CD4-positive, alpha-beta memory T cell (primary cell): ENCODE measurements at places on chromosomes 4 and X. TPM values are rescaled to one million over a fixed set of nuclear protein-coding genes. Genes with fewer than 3 reads are reported as not detected.

The RRH gene
- not detected for total RNA-seq

The MAML3 gene
- 2.9 TPM for total RNA-seq

The PASD1 gene
- not detected for total RNA-seq

DNA sequence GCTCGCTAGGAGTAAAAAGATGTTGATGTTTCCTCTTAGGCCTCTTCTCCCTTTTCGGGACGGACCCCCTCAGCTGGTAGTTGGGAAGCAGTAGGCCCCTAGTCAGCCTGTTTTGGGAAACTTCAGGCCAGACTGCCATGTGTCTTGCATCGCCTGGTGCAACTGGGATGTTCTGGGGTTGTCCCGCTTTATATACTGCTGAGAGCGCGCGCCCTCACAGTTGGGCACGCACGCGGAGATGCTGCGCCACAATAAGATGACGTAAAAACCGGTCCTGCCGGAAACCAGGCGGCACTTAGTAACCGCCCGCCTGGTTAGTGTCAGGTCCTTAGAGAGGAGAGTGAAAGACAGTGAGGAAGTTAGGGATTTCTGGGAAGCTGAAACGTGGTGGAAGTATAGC lies 231.3 kb upstream of the CT83 start:
- no peak for DNase-seq

GRCh38 chrX:41429592-41429991 lies 17.6 kb upstream of the NYX start:
- no peak for DNase-seq

DNA sequence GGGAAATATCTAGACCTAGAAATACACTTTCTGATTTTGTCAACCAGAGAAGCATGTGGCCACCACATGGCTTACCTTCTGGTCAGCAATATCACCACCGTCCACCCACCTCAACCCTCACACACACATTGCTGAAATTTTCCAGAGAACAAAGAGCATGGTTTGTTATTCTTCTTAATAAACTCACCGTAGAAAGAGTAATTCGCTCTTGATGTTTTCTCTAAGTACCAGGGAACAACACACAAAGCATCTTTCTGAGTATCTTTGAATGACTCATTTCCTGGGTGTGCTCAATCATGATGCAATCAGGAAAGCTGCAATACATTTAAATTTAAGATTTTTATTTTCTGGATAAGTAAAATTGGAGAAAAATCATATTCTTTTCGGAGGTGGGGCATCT lies 24.7 kb upstream of the LRAT start:
- DNase-seq, result no peak

GRCh38 chrX:151801980-151802379 lies 67.4 kb downstream of the CNGA2 start:
- no peak for DNase-seq

DNA sequence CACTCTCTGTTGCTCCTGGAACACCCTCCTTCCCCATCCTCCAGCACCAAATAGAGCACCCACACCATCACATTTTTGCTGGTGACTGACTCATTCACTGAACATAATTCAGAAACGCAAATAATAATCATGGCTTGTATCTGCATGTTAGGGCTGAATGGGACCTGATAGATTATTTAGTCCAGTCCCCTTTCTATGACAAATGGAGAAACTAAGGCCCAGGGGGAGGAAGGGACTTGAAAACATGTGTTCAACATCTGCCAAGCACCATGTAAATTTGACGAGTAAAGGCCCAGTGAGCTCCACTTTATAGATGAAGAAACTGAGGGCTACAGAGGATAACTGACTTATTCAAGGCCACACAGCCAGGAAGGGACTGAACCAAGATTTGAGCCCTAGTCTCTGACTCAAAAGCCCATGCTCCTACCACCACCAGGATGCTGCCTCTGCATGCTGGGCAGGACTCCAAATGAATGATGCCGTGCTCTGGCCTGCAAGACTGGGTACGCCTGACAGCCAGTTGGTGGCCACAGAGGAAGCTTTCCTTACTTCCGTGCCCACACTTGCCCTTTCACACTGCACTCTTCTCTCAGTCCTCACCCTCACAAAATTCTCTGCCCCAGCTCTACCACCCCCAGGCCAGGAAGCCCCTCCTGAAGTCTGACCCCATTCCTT lies 133.3 kb upstream of the PJA1 start:
- no peak for DNase-seq

DNA sequence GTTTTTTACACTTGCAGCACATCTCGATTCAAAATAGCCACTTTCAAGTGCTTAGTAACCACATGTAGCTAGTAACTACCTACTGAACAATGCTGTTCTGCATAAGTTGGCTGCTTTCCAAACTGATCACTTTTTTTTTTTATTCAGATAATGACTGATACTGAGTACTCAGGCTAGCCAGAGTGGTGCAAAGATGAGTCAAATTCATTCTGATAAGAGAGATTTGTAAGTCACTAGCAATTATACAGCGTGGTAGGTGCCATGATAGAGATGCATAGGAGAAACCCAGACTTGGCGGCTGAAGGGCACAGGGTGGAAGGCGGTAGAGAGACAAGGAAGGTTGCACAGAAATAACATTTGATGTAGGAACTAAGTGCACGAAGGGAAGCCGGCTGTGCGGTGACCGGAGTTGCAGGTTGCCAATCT lies 357 bp upstream of the IGBP1 start:
- DNase-seq, result no peak

GRCh38 chrX:49082271-49082871 lies 2.7 kb upstream of the WDR45 start:
- no peak for DNase-seq

- DNase-seq, result no peak
Measured at GRCh38 chr4:188455062-188455752, 316.0 kb downstream of the TRIML1 start.

GRCh38 chr4:119646347-119647071 lies 17.9 kb upstream of the PDE5A start:
- DNase-seq, result no peak

DNA sequence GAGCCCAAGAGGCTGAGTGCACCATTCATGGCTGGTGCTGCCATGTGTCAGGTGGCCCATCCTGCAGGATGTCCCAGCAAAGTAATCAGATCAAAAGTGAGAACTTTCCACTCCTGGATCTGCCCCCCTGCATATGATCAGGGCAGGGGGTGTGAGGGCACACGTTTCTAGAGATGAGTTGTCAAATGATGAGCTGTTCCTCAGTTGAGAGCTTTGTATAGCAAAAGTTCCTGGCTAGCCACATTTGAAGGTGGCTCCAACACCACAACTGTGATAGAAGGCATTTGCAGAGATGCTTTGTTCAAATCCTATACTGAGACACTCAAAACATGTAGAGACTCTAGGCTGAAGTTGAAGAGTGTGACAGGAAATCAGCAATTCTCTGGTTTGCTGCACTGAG lies 501.8 kb downstream of the BCOR start:
- DNase-seq, result no peak

- DNase-seq, result peak; percentile 42
Measured at GRCh38 chrX:11766487-11766886, 8.4 kb downstream of the MSL3 start.

GRCh38 chr4:146283758-146284651 lies 69.7 kb downstream of the REELD1 start:
- no peak for DNase-seq
